HFFc6 (cell line): ENCODE measurements at places on chromosomes 1 and 21.

DNA sequence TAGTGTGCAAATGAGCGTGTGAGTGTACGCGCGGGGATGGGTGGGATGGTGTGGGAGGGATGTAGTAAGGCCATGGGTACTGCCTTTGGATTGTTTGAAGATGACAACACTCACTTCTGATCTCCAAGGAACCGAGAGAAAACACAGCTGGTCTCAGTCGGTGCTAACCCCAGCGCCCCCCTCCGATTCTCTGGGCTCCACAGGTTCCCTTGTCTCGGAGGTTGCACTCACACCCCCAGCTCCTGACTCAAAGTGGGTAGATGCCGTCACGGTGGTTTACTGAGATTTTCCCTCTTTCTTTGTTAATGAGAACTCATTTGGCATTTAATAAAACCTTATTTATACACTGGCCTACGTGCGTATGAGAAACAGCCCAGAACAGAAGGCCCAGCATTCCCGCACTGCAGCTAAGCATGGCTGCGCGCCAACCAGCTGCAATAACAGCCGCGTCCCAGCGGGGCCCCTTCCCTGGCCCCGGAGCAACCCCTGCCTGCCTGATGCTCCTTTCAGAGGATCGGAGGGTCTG, 25.8 kb downstream of the ABCA4 start:
- peak; percentile 21 for DNase-seq

- DNase-seq, result peak; percentile 53
These were observed 778 bp downstream of the EVI5 start for GRCh38 chr1:92784021-92784638.

- DNase-seq, result peak; percentile 25
These were observed 953 bp downstream of the PTPRU start for GRCh38 chr1:29237129-29237821.

GRCh38 chr21:16713331-16714117, 799.3 kb upstream of the CXADR start:
- DNase-seq, result no peak

GRCh38 chr1:12593621-12594066, 24.4 kb downstream of the DHRS3 start:
- DNase-seq, result no peak

DNA sequence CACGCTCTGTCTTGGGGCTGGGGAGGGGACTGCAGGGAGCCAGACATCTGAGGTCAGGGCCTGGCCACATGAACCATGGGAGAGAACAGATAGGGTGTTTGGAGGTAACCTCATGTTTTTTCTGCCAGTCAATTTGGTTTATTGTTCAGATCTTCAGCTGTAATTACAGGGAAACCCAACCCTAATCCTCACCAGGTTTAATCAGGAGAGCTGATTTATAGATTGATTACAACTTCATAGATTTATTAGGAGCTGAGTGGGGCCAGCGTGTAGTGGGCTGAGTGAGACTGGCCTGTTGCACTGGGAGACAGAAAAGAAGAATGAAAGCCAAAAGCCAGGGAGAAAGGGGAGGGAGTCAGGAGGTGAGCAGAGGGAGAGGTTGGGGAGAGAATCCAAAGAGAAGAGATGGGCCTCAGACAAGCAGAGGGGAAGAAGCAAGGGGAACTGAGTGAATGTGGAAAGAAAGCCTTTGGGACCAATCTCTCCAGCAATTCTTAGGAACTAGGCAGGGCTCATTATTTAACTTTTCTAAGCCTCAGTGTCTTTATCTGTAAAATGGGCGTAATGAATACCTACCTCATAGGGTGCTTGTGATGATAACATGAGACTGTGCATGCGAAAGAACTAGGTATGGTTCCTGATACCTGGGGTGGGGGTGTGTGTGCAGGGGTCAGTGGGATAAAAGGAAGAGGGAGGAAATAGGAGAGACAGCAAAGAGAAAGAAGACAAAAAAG, 17.0 kb upstream of the STUM start:
- DNase-seq, result no peak
